ENCODE measurements at places on chromosomes 4 and X.

- DNase-seq: no peak
Observed at GRCh38 chr4:152880263-152880662, 55.9 kb upstream of the FHDC1 start.

GRCh38 chr4:88043001-88043400 is 35.6 kb downstream of the PKD2 start:
- DNase-seq: no peak

- no peak for DNase-seq
Observed at GRCh38 chr4:100450449-100450848, 67.4 kb downstream of the EMCN start.

DNA sequence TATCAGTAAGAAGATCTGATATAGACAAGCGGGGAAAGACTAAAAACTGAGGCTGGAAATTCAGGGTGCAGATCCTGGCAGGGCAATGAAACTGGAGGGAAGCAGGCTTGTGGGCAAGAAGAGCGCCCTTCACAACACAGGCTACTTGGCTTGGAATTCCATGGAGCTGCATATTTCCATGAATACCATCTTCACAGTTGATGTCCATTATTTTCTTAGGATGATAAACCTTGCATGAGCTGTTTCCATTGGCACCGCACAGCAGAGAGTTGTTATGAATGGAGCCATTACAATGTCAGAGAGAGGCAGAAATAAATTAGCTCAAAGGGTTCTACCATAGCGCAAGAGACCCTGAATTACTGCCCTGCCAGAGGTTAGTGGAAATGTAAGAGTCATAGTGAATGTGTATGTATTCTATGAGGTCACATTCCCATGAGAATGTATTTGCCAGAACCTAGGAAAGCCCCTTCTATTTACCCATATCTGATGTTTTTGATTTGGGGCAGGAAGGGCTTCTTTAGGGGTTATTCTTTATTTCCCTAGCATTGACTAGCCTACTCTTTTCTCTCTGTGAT is 215.6 kb downstream of the PALLD start:
- no peak for DNase-seq

- DNase-seq: no peak
Observed at GRCh38 chrX:141791856-141792255, 46.3 kb upstream of the MAGEC3 start.

DNA sequence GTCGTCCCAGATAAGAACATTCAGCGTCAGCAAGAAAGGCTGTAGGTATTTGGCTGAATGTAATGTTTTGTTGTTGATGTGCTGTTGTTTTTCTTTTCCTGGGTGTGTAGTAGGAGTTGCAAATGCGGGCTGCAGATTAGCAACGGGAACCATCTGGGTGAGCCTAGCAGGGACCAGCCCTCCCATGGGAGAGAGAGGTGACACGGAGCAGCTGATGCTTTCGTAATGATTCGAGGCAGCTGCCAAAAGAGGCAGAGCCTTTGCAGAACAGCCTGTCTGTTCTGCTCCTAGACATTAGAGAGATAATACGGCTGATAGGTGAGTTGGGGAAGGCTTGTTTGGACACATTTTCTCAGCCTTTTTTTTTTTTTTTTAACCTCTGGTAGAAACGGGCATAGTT is 25.3 kb downstream of the ARSF start:
- DNase-seq: no peak

DNA sequence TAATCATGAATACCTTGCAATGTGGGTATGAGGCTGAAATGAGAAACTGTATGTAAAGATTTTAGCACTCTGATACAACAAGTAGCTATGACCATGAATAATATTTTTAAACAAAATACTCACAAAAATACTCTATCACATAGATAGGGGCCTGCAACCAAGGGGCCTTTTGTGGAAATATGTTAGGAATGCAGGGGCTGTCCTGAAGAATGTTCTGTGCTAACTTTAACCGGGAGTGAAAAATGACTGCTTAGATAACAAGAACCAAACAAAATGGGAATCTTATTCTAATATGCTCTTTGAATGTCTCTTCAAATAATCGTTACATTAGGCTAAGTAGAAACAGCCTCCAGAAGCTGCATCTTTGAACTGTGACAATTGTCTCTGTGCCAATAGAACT is 37.9 kb upstream of the GYPA start:
- DNase-seq: no peak

DNA sequence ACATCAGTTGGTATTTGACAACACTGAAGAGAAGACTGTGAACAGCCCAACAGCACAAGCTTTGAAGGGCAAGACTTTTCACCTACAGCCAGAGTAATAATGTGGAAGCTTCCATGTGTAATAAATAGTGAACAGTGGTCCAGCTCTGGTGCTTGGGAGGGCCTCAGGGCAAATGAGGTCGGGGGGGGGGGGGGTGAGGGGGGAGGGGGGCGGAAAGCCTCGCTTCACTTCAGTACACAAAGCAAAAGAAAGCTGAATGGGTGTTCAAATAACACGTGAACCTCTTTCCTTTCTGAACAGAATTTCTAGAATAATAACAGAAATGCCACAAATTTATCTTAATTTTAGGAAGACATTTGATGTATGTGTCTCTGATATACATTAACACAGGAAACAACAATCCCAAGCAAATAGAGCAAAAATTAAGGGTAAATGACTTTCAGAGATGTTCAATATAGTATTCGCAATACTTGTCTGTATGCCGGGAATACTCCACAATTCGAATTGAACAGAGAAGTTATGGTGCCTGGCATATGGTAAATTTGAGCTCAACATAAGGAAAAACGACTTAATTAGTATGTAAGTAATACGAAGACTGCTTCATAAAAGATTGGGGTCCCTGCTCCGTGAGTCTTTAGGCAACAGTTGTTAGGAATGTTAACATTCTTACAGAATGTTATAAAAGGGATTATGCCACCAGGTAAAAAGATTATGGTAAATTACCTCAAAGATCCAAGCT is 92.6 kb downstream of the FRYL start:
- no peak for DNase-seq

GRCh38 chrX:102085706-102086105 is 39.8 kb upstream of the TCEAL2 start:
- no peak for DNase-seq

DNA sequence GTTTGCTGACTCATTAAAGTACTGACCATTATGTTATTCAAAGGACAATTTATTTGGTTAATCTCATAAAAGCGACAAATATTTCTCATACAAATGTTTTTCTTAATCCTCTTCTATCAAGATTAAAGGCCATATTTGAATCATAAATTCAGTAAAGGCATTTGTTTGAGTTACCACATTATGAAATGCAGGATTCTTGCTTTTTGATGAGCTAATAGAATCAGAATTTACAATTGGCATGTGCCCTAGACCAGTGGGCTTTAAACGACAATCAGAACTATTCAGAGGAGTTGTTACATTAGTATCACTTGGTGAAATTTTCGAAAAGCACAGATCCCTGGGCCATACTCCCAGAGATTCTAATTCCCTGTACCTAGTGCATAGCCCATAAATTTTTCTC is 55.3 kb downstream of the KLHL4 start:
- DNase-seq: no peak

DNA sequence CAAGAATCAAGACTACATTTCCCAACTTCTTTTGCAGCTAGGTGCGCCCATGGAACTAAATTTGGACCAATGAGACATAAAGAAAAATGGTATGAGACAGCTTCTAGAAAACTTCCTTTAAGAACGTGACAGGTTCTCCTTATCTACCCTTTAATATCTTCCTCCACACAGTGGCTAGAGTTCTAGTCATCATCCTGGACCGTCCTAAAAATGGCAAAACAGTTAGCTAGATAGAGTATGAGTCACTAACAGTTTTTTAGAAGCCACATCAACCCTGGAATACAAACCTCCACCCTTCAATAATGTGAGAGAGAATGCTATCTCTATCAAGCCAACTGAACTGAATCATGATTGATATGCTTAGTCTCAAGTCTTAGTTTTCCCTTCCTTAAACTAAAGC is 267.9 kb upstream of the SLC7A11 start:
- no peak for DNase-seq

- no peak for DNase-seq
Observed at GRCh38 chrX:750263-750662, 119.7 kb downstream of the SHOX start.

DNA sequence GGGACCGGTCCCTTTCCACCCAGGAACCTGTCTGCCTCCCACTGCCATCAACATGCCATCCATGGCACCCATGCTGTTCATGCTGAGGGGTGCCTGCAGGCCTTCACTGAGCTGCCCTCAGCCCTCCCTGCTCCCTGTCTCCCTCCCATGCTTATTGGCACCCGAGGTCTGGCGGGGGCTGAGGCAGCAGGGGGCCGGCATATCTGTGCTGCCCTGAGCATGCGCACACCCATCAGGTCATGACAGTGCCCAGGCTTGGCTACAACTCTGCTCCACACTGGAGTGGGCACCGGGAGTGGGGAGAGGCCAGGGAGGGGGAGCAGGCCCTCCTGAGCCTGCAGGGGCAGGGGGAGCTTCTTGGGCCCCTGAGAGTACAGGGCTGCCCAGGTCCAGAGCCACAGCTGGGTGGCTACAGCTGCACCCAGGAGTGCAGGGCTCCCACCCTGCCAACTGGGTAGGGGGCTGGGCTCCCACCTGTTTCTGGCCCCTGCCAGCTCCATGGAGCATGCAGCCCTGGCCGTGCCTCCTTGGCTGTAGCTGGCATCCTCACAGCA is 395.8 kb upstream of the DMD start:
- DNase-seq: no peak

- no peak for DNase-seq
Observed at GRCh38 chrX:40391662-40392061, 189.1 kb upstream of the ATP6AP2 start.

DNA sequence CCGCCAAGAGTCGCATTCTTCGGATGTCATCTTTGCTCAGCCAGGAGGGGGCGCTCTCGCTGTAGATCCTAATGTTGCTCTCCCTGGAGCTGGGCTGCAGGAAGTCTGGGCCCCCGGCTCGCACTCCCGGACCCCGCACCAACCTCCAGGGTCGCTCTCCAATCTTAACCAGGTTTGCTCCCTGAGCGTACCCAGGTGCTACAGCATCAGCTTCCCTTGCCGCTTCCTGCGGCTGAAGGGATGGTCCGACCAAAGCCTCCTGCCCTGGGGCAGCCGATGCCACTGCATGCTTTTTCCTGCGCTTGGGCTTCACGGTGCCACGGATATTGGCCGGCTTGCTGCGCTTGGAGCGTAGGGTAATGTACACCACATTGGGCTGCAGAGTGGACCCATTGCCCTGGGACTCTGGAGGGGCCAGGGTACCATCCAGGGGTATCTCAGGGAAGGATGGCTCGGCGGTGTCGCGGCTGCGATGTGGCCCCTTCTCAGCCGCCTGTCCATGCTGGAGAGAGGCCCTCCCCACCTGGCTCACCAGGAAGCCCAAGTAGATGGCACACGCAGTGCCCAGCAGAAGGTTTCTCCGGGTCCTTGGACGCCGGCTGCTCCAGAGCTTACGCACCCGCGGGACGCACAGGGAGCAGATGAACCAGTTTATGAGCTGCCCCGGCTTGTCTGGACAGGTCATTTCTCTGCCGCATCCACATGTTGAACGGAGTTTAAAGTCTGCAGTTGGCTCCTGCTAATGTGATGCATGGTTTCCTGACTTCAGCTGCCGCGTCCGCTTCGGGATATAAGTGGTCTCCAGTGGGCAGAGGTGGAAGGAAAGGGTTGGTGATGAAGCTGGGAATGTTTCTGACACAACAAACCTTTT is 1.9 kb downstream of the GASK1B start:
- no peak for DNase-seq

DNA sequence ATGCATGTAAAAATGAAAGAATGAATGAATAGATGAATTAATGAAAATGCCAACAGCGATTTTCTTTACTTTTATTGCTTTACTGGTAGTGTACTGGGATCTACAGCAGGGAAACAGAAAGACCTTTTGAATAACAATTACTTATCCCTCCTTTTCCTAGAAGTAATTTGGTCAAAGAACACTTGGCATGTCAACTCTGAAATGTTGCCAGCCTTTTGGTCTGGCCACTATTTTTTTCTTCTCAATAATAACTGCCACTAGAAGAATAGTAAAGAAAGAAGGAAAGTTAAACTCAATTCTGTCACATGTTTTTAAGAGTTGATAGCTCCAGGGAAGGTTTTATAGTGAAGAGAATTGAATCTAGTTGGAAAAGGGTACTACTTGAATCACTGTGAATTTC is 52.9 kb downstream of the EPHA5 start:
- DNase-seq: no peak

DNA sequence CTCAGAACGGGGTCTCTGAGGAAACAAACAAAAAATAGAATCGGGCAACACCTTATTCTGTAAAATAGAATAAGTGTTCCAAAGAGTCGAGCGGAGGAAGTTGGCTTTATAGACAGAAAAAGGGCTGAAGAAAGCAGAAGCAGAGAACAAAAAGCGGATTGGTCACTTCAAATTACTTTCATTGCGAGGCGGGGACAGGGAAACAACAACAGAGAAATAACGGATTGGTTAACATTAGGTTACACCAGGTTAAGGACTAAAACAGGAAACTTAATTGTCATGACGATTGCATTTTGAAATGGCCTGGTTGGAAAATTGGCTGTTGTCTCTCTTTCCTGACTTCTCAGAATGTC is 433 bp upstream of the COQ2 start:
- peak; percentile 4 for DNase-seq

- DNase-seq: no peak
Observed at GRCh38 chr4:190020790-190021717, 6.0 kb downstream of the FRG2 start.

DNA sequence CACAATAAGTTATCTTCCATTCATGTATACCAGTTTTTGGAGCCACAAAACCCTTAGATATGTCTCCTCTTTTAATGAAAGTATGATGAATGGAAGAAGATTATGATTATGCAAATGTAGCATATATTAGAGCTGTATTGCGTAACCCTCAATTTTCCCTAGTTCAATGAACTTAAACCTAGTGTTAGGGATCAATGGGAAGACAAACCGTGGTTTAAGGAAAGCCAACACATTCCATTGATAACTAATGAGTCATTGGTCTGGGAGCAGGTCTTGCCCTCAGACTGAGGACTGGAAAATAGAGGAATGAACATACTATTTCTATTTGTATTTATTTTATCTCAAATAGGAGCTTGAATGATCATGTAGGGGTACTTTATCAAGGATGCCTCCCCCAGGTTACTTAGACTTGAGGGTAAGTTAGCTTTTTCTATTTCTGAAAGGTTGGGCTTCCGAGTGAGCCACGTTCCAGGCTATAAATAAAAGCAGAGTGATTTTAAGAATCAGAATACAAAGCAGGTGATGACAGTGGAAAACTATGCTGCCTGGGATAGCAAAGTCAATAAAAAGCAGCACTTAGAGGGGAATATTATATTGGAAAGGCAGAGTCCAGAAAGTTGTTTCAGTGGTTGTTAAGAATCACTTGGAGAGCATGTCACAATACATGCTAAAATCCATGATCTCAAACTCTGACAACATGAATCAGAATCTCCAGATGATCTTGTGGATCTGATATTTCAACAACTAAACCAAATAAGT is 356.0 kb downstream of the ADAM29 start:
- no peak for DNase-seq

Measured in NCI-H1092 (cell line).